ENCODE measurements at places on chromosomes 1 and 21. TPM values are rescaled to one million over a fixed set of nuclear protein-coding genes. Genes with fewer than 3 reads are reported as not detected.

DNA sequence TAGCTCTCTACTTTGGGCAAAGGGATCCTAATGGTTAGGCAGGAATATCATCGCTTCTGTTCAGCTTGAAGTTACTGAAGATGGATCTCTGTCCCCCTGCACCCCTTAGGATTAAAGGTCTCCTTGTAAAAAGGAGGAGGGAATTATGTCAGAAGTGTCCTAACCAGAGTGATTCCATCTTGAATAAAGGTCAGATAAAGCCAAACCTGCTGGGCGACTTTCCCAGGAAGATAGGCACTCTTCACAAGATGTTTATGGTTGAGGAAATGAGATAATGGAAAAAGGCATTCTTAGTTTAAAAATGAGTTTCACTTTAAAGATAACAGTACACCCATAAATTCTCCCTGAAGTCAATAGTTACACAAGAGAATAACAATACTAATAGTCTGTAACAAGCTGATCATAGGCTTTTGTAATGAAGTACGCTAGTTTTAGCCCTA lies 1.7 kb upstream of the NENF start:
- DNase-seq = no peak

ZSWIM5 gene
- 22.6 TPM for total RNA-seq

- DNase-seq = peak; percentile 14
Observed at GRCh38 chr21:39386194-39386593, 37.3 kb upstream of the HMGN1 start.

- DNase-seq = no peak
Observed at GRCh38 chr1:34671887-34672286, 83.0 kb upstream of the GJB5 start.

TRIM46 gene
- 21.1 TPM for total RNA-seq

DNA sequence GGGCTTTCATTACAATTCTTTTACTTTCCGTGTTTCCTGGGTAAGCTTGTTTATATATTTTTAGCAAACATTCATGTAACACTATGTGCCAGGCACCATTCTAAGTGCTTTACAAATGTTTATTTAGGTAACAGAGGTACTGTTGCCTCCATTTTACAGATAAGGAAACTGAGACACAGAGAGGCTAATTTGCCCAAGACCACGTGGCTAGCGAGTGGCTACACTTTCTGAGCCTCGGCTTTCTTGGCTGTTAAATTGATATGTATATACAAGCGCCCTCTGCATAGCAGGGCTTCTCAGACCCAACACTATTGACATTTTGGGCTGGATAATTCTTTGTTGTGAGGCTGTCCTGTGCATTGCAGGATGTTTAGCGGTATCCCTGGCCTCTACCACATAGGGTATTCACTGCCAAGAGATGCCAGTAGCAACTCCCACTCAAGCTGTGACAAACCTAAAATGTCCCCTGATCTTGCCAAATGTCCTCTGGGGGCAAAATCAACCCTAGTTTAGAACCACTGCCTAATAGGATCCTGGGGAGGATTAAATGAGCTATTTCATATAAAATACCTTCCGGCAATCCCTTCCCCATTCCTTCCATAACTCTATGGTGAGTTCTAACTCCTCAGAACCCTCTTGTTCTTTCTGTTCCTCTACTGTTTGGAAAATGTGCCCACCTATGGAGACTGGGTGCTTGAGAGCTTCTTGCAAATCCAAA lies 17.2 kb upstream of the ID3 start:
- no peak for DNase-seq

DNA sequence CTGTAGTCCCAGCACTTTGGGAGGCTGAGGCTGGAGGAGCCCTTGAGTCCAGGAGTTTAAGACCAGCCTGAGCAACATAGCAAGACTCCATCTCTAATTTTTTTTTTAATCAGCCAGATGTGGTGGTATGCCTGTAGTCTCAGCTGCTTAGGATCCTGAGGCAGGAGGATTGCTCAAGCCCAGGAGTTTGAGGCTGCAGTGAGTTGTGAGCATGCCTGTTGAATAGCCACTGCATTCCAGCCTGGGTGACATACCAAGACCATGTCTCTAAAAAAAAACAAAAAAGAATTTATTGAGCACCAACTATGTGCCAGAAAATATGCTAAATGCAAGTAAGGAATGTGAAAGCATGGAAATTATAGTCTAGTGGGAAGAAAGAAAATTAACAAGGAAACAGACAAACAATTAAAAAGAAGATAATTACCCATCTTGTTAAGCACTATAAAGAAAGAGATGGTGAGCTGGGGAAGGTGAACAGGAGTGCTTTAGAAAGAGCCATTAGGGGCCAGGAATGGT lies 104.0 kb upstream of the ZNF678 start:
- DNase-seq = no peak

DNA sequence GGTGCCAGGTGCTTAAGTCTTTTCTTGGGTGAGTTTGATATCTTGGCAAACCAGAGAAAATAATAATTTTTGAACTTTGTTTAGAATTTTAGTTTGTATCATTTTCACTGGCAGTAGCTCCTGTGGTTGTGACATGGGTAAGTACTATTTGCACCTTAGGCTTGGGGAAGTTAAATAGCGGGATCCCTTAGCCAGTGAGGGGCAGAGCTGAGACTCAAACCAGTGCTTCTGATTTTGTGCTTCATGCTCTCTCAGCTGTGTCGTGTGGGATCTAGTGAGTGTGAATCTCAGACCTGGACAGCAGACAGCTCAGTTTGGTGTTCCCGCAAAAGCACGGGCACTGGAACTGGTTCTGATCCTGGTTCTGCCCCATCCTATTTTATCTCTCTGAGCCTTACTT lies 9.6 kb downstream of the PRCC start:
- no peak for DNase-seq

LCE3D gene
- total RNA-seq = not detected

GRCh38 chr1:180816132-180816531 lies 96.6 kb upstream of the KIAA1614 start:
- DNase-seq = no peak

GRCh38 chr21:46662765-46663500 lies 27.5 kb downstream of the PRMT2 start:
- DNase-seq = no peak

GRCh38 chr1:90826834-90827233 lies 109.7 kb upstream of the BARHL2 start:
- no peak for DNase-seq

KRTAP12-2 gene
- not detected for total RNA-seq

GRCh38 chr21:27715131-27715530 lies 748.2 kb upstream of the ADAMTS5 start:
- no peak for DNase-seq

NTNG1 gene
- 18.6 TPM for total RNA-seq

- no peak for DNase-seq
Observed at GRCh38 chr1:147738739-147739476, 21.5 kb downstream of the GJA5 start.

All from occipital lobe (tissue), 3 donors.